ENCODE measurements at places on chromosomes 2 and 18.

- no peak for DNase-seq
Measured at GRCh38 chr2:241818943-241819270, 9.9 kb downstream of the NEU4 start.

DNA sequence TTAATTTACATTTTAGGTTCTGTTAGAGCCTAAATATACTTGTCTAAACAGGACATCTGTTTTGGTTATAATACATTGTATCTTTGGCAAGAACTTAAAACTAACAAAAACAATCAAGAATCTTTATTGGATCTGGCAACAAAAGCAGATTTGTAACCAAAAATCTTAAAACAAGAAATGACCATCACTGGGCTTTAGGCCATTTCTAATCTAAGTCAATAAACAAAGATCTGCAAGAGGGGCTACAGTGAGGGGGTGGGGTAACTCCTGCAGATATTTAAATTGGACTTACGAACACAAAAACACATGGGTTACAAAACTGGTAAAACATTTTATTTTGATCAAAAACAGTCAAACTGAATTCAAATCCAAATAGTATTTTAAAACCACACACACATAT, 77.3 kb downstream of the SRBD1 start:
- DNase-seq = peak; percentile 16

DNA sequence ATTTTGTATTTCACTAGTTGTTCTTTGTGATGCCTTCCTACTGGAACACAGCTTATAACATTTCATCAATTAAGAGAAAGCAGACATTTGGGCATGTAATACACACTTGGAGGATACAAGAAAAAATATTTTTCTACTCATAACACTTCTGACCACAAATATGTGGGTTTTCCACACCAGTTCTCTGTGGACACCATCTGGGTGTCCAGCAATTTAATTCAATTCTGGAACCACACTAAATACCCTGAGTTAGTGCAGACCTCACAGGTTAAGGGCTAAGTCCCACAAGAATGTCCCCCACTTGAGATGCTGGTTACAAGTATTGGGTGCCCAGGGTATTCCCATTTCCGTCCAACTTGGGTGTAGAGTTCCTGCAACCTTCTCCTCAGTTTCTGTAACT, 91.1 kb upstream of the SKOR2 start:
- DNase-seq = peak; percentile 64

- DNase-seq = no peak
Measured at GRCh38 chr2:108932736-108933332, 56.2 kb downstream of the EDAR start.

GRCh38 chr2:203662487-203662886, 44.0 kb upstream of the CD28 start:
- no peak for DNase-seq

GRCh38 chr2:67485431-67485830, 88.3 kb downstream of the ETAA1 start:
- peak; percentile 59 for DNase-seq

GRCh38 chr2:4549666-4550210, 846.4 kb downstream of the DCDC2C start:
- no peak for DNase-seq

DNA sequence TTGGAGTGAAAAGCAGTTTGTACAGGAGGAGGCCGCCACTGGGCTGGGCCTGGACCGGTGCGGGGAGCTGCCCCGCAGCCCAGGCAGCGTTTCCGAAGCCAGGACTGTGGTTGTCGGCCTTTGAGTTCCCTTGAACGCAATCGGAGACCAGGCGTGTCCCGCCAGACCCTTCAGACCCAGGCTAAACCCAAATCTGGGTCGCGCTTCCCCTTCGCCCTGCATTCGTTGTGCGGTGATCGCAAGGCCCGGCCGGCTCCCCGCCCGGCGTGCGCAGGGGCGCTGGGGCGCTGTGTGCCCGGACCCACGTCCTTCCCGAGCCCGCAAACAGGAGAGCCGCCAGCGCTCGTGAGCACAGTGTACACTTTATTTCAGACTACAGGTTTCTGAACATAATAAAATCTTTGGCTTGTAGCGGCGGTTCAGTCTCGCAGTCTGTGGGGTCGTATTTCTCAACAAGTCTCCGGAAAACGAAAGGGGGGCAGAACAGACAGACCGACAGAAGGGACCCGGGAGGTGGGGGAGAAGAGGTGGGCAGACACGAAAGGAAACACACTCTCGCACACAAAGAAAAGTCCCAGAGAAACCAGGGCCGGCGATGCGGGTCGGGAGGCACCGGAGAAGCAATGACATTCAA, 5.5 kb downstream of the EN1 start:
- DNase-seq = peak; percentile 18

- peak; percentile 85 for DNase-seq
Measured at GRCh38 chr2:164840930-164841718, 499 bp downstream of the COBLL1 start.

DNA sequence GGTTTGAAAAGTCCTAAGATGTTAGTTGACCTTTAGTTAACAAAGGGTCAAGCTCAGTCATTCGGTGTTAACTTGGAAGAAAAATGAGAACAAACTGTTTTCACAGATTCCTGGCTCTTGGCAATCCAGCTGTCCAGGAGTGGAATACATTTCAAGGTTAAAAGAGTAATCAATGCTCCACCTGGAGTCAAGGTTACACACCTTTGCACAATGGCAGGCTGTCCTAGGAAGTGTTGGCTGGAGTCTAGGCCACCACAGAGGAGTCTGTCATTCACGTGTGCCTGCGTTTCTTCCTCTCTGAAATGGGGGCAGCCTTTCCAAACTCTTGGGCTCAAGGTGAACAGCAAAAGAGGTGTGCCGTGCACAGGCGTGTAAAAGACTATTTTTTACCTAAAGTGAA, 6.3 kb upstream of the ID2 start:
- no peak for DNase-seq

GRCh38 chr2:239277401-239278085, 123.3 kb downstream of the HDAC4 start:
- no peak for DNase-seq

GRCh38 chr2:12592296-12592695, 124.4 kb upstream of the TRIB2 start:
- no peak for DNase-seq

Measured in fibroblast of skin of scalp (primary cell).